ENCODE measurements at places on chromosomes 5 and 9.

DNA sequence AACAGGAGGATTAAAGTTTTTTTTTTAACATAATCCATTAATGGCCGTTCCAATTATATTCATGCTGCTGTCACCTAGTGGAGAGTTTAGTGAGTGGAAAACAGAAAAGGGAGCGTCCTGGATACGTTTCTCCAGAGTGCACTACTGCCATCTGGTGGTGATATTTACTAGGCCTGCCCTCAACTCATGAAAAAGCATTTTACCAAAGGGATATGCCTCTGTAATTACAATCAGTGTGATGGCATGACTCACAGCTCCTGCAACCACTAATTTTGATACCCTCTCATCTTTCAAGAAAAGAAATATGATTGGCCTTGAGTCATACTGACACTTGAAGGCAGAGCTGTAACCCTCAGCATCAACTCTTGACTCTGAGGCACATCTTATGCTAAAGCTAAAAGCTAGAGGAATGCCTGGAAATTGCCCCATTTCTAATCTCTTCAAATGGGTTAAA, 20.1 kb downstream of the MINAR2 start:
- DNase-seq, result peak; percentile 83

GRCh38 chr5:138243794-138244193, 30.6 kb downstream of the GFRA3 start:
- no peak for DNase-seq

- DNase-seq, result no peak
Measured at GRCh38 chr5:12272389-12272788, 368.1 kb upstream of the CTNND2 start.

GRCh38 chr5:175734501-175734900, 76.6 kb downstream of the HRH2 start:
- no peak for DNase-seq

GRCh38 chr5:154315196-154315595, 124.7 kb downstream of the GALNT10 start:
- DNase-seq, result no peak

DNA sequence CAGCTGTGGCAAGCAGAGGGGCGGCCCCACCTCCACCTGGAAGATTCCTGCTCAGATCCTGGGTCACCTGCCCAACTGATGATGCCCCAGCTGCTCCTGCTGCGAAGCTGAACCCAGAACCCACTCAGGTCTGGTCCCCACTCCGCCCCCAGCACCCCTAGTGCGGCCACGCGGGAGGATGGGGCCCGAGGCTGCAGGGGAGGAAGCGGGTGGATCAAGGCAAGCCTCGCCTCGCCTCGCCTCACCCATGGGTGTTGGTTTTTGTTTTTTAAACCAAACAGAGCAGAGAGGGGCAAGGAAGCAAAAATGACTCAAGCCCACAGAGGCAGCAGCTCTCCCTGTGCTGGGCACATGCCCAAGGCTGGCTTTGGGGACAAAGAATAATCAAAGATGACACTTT, 23.2 kb downstream of the ABO start:
- DNase-seq, result no peak

DNA sequence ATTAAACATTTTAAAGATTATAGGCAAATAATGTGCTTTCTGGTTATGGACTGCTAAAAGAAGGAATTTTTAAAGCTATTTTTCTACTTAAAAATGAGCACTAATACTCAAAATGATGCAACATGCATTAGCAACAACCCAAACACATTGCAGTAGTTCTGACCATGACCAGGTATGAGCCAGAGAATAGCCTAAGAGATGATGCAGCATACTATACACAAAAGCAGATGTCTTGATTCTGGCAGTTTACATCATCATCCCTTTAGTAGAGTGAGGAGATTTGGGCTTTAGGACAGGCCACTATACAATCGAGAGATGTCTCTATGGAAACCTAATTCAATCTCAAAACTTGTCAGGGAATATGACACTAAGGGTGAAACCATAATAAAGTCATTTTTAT, 307.1 kb downstream of the PRR16 start:
- DNase-seq, result no peak

- no peak for DNase-seq
Measured at GRCh38 chr9:115913696-115914095, 239.9 kb upstream of the PAPPA start.

- DNase-seq, result no peak
Measured at GRCh38 chr5:12795333-12795663, 891.1 kb upstream of the CTNND2 start.

GRCh38 chr9:80885894-80886293, 803.5 kb downstream of the TLE1 start:
- DNase-seq, result no peak

DNA sequence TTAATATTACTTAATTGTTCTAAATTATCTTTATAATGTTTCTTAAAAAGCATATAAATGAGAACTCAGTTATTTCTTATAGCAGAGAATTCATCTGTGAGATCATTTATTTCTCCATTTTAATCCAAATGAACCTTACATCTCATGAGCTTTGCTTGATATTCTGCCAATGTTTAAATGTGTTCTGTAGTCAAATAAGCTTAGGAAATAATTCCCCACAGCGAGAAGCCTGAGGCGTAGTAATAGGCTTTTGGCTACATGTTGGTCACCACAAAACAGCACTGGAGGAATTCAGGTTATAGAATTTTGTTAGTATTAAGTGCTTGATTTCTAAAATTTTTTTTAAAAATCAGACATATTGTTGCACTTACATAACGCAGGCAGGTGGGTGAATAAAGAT, 585.3 kb upstream of the RORB start:
- no peak for DNase-seq

- no peak for DNase-seq
Measured at GRCh38 chr5:178740181-178740557, 9.7 kb upstream of the ZNF354A start.

DNA sequence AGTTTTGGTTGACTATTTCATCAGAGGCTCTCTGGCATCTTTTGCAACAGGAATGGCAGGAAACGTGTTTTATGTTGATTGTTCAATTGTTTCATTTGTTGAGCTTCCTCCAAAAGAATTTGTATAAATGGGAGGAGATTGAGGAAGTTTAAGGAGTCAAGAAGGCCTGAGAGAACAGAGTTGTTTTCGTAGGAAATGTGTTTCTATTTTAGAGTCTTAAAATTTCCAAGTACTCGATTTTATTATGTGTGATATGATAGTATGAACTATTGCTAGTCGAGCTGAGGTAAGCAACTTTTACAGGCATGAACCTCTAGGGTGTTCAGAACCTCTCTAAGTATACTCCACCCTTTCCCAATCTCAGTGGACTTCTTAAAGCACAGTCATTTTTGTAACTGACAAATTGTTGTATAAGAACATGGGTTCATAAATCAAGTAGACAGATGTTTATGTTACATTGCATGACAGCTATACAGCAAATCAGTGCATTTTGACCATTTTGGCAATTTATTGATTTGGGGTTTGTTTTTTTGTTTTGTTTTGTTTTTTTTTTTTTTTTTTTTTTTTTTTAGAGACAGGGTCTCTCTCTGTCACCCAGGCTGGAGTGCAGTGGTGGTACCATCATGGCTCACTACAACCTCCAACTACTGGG, 47.4 kb downstream of the POLK start:
- DNase-seq, result no peak

DNA sequence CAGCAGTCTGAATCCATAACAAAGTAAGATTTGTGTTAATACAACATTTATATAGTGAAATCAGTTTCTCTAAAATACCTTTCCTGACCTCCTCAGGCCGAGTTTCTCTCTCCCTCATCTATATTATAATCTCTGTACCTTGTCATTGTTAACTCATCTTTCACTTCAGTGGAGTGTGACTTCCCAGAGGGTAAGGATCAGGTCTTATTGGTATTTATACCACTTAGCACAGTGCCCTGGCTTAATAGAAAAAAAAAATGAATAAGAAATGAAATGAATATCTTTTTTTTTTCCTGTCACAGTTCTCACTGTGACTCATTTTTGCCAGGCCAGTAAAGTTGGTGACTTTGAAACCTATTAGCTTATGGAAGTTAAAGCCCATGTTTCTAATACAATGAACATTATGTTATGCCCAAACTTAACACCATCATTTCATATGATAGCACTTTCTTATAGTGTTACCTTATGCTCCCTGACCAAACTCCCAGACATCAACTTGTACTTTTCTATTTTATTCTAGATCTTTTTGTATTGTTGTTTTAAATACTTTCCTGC, 90.1 kb downstream of the NR3C1 start:
- no peak for DNase-seq

- no peak for DNase-seq
Measured at GRCh38 chr5:138382347-138382746, 29.9 kb downstream of the KDM3B start.

DNA sequence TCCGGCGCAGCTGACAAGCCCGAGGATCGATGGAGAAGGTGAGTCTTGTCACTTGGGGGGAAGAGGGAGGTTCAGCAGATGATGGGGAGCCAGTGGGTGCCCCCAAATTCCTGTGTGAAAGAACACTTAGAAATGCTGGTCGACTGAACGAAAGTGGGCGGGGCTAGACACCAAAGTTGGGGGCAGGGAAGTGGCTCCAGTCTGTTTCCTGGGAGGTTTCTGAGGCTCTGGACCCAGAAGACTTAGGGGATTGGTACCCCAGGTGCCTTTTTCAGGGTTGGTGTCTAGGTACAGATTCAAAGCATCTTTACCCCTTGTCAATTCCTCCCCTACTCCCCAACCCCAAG, 278.6 kb downstream of the ZSWIM6 start:
- DNase-seq, result no peak

DNA sequence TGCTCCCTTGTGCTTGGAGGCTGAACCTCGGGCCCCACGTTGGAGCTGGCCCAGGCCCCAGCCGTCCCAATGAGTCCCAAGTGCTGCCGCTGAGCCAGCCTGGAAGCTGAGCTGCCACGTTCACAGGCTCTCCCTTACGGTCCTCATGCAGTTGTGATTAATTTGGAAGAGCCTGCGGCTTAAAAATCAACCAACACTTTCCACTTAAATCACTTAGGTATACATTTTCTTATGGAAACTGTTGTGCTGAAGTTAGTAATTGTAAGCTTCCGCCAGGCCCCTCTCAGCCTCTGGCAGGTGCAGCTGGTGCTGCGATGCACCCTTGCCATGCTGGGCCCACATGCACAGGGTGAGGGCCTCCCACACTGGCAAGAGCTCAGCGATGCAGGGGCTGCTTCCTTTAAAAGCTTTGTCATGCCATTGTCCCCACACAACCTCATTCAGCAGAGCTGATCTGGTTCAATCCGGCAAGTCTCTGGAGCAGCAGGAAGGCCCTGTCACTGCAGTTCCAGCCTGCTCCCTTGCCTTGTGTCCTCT, 61.0 kb downstream of the IPPK start:
- DNase-seq, result no peak

All from SK-N-MC (cell line).